ENCODE measurements at places on chromosomes 2 and 18. TPM values are rescaled to one million over a fixed set of nuclear protein-coding genes. Genes with fewer than 3 reads are reported as not detected.

The MYOM1 gene
- total RNA-seq = 0.22 TPM

The TEKT4 gene
- not detected for total RNA-seq

The UGT1A3 gene
- not detected for total RNA-seq

The MC2R gene
- not detected for total RNA-seq

The GNLY gene
- not detected for total RNA-seq
